ENCODE measurements at places on chromosomes 12 and 14. TPM values are rescaled to one million over a fixed set of nuclear protein-coding genes. Genes with fewer than 3 reads are reported as not detected.

DNA sequence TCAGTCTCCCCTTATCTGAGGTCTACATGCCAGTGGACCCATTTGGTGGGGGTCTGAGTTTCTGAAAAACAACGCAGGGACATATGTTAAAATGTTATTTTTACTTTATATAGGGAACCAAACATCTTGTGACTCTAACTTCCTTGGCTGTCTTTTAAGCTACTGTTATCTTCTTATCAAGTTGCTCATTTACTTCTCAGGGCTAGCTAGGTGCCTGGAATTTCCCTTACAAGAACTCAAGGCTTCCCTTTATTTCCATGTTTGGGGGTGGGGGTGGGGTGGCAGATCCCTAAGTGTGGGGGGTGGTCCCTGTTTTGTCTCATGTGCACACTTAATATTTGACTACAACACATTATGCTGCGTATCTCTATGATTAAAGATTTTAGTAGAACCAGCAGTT lies 31.6 kb downstream of the PPP1R36 start:
- no peaks in the 10 kb centered on the region for H3K36me3 ChIP-seq
- H3K27me3 ChIP-seq, result no peaks in the 10 kb centered on the region
- no peak overlapping the region for H3K4me3 ChIP-seq

DNA sequence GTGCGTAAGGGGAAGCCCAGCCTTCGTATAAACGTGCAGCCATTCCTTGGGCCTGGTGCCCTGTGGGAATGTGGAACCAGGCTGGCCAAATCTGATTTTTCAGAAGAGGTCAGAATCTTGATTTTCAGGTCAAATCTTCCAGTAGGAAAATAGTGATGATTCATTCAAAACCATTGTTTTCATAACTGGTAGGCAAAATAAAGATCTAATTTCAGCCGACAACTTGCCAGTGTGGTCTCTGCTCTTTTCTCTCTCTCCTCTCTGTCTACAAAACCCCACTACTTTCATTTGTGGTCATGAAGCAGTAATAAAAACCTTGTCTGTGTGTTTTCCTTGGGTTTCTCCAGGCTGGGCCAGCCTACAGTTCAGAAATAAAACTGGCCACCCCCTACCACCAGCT lies 135.1 kb downstream of the RBM19 start:
- H3K4me3 ChIP-seq, result no peak overlapping the region
- DNase-seq, result no peak
- H3K36me3 ChIP-seq, result no peaks in the 10 kb centered on the region
- peaks cover 2% of the 10 kb centered on the region for H3K4me1 ChIP-seq
- no peaks in the 10 kb centered on the region for H3K27me3 ChIP-seq
- no peak overlapping the region for H3K27ac ChIP-seq

DNA sequence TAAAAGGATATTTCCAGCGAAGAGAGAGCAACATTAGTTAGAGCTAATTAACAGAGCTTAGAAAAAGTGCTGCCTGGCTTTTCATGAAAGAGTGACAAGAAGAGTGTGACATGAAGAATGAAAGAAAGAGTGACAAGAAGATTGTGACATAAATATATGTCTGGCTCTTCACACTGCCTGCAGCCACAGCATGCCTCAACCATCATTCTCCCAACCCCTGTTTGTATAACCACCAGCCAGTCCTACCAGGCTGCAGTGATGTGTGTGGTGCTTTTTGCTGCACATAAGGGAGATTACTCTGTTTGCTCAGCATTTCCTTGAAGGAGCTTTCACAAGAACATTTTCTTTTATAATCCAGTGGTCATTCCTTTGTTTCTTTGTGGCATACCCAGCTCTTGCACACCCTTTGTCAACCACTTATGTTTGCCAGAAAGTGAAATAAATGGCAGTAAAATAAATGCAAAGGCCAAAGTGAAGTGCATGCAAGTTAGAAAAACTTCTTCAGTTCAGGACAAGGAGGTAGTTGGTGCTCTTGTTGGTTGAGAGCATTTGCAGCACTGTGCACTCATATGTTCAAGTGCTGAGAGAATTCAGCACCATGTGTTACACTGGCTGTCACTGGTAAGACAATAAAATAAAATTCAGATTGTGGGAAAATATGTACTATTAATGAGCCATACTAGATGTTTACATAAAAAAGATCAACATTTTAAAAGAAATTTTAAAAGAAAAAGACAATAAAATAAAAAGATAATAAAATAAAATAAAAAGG lies 50.6 kb downstream of the KIF21A start:
- H3K36me3 ChIP-seq, result no peaks in the 10 kb centered on the region
- H3K27ac ChIP-seq, result no peak overlapping the region
- no peaks in the 10 kb centered on the region for H3K27me3 ChIP-seq
- no peaks in the 10 kb centered on the region for H3K4me1 ChIP-seq

DNA sequence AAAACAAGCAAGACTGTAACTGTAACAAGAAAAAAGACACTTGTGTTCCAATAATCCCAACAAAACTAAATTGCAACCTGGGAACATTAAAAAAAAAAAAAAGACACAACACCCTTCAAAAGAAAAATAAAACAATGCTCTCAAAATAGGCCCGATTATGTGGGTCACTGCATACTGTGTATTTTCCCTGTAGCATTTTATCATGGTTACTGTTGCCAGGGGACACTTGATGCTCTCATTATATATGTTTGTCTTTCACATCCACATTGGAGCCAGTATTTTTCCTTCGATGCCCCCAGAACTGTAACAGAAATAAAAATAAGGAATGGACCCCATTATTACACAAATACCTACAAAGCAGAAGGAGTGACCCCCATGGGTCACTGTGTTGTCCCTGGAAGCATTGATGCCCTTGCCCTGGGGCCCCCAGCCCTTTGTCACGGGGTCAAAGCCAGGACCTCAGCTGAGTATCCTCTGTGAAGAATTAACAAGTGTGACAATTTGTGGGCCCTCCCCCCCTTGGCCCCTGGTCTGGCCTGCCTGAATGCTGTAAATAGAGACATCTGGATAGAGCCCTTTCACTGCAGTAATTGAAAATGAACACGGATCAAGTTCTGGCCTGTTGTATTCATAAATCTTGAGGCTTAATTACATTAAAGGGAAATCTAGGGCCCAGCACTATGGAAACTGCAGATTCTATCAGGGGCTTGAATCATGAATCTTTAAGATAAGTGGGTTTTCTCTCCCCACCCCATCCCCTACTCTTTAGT lies 72.8 kb downstream of the C12orf42 start:
- H3K4me1 ChIP-seq, result no peaks in the 10 kb centered on the region
- DNase-seq, result no peak
- H3K27me3 ChIP-seq, result no peaks in the 10 kb centered on the region
- no peaks in the 10 kb centered on the region for H3K36me3 ChIP-seq
- H3K4me3 ChIP-seq, result no peak overlapping the region

GRCh38 chr12:13443498-13443897 lies 247.0 kb downstream of the EMP1 start:
- H3K4me1 ChIP-seq, result no peaks in the 10 kb centered on the region
- no peak overlapping the region for H3K27ac ChIP-seq
- no peaks in the 10 kb centered on the region for H3K36me3 ChIP-seq
- no peak overlapping the region for H3K4me3 ChIP-seq

GRCh38 chr12:77696183-77696582 lies 134.5 kb upstream of the NAV3 start:
- no peaks in the 10 kb centered on the region for H3K36me3 ChIP-seq
- no peaks in the 10 kb centered on the region for H3K4me1 ChIP-seq
- no peaks in the 10 kb centered on the region for H3K27me3 ChIP-seq

DNA sequence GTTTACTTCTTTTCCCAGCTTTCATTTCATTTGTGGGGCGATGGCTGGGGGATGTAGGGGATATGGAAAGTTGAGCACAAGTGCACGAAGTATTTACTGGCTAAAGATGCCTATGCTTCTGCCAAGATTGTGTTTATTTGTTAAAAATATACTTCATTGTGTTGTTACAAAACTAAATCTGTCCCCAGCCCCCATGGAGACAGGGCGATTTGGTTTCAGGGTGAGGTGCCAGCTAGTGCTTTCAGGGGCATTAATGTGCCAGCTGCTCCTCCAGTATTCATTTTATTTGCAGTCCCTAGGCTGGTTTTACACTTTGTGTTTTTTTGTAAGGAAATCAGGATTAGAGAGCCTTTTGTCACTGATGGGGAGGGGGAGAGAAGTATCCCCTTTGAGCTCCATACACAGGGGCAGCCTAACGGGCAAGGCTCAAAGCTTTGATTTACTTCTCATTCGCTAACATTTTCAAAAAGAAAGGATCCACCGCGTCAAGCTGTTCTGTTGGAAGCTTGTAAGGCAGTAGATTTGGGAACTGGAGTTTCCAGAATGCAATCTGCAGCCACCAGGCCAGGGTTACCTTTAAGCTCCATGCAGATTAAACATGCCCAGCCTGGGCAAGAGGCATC lies 198.7 kb upstream of the PLEKHG7 start:
- DNase-seq, result no peak
- no peaks in the 10 kb centered on the region for H3K36me3 ChIP-seq
- peaks cover 32% of the 10 kb centered on the region for H3K4me1 ChIP-seq
- no peaks in the 10 kb centered on the region for H3K27me3 ChIP-seq
- no peak overlapping the region for H3K4me3 ChIP-seq

LGMN gene
- 27.3 TPM for total RNA-seq

DNA sequence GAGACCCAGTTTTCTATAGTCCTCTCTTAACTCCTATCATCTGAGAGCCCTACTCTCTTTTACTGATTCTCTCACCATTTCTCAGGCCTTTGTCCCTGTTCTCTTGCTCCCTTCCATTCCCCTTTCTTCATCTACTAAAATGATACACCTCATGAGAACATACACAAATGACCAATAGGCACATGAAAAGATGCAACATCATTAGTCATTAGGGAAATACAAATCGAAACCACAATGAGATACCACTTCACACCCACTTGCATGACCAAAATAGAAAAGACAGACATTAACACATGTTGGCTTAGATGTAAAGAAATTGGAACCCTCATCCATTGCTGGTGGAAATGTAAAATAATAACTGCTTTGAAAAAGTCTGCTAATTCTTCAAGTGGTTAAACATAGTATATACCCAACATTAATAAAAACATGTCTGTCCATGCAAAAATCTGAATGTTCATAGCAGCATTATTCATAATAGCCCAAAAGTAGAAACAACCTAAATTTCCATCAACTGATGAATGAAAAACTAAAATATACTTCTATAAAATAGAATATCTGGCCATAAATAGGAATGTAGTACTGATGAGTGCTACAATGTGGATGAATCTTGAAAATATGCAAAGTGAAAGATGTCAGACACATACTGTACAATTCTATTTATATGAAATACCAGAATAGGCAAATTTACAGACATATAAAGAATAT lies 66.0 kb downstream of the DENND5B start:
- no peaks in the 10 kb centered on the region for H3K27me3 ChIP-seq
- H3K36me3 ChIP-seq, result no peaks in the 10 kb centered on the region
- no peak for DNase-seq
- no peak overlapping the region for H3K4me3 ChIP-seq
- H3K27ac ChIP-seq, result no peak overlapping the region

DNA sequence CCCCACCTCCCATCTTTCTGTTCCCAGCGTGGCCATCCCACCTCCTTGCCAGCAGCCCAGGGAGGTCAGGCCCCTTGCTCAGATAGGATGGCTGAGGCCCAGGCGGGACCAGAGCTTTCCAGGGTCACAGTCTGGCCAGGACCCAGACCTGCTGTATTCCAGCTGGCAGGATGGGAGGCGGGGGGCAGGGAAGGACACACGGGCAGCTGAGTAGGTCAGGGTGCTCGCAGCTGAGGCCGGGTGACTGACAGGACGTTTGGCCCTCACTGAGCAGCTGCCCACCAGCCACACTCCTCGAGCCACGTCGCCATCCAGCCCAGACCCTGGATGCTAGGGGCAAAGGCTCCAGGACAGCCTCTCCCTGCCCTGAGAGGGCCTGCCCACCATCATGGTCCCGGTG lies 4.0 kb downstream of the NUDT14 start:
- H3K27ac ChIP-seq, result no peak overlapping the region
- H3K36me3 ChIP-seq, result no peaks in the 10 kb centered on the region
- no peak overlapping the region for H3K4me3 ChIP-seq
- no peak for DNase-seq
- H3K27me3 ChIP-seq, result no peaks in the 10 kb centered on the region

TMPRSS12 gene
- not detected for total RNA-seq

DNA sequence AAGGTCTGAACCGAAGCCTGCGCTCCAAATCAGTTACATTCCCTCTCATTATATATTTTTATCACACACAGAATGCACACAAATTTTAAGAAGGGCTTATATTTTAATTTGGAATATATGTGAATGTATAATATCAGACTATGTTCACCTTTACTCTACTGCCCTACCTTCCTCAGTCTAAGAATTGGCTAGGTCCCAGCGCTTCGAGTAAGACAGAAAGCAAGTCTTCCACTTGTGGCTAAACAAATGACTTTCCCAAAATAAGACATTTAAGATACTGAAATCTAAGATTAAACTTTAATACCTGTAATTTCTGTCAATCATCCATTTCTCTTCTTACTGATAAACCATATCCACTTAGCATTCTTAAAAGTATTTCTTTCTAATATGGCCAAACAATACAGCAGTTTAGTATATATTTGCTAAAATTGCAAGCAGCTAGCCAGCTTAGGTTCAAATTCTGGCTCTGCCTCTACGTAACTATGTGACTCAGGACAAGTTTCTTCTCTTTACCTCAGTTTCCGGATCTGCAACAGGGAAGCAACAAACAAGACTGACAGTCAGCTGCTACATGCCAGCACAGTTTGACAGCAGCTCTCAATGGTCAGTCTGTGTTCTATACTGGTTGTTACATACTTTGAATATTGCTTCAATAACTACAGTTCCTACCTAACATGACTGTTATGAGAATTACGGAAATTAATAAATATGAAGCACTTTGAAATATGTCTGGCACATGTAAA lies 2.0 kb downstream of the INTS13 start:
- no peak overlapping the region for H3K27ac ChIP-seq
- H3K27me3 ChIP-seq, result no peaks in the 10 kb centered on the region
- DNase-seq, result no peak

GRCh38 chr12:39764944-39765560 lies 145.4 kb upstream of the ABCD2 start:
- no peak overlapping the region for H3K27ac ChIP-seq
- no peak for DNase-seq
- H3K36me3 ChIP-seq, result no peaks in the 10 kb centered on the region
- H3K27me3 ChIP-seq, result no peaks in the 10 kb centered on the region

TXNDC16 gene
- total RNA-seq, result 7.8 TPM

GRCh38 chr12:13505224-13505623 lies 308.7 kb downstream of the EMP1 start:
- no peaks in the 10 kb centered on the region for H3K4me1 ChIP-seq
- DNase-seq, result no peak
- no peaks in the 10 kb centered on the region for H3K27me3 ChIP-seq
- H3K27ac ChIP-seq, result no peak overlapping the region
- H3K4me3 ChIP-seq, result no peak overlapping the region
- no peaks in the 10 kb centered on the region for H3K36me3 ChIP-seq

All from ovary (tissue), 10 donors.